ENCODE measurements at places on chromosomes 3 and 15. TPM values are rescaled to one million over a fixed set of nuclear protein-coding genes. Genes with fewer than 3 reads are reported as not detected.

GRCh38 chr3:58452176-58452575 is 18.5 kb upstream of the PDHB start:
- no peak for DNase-seq

DNA sequence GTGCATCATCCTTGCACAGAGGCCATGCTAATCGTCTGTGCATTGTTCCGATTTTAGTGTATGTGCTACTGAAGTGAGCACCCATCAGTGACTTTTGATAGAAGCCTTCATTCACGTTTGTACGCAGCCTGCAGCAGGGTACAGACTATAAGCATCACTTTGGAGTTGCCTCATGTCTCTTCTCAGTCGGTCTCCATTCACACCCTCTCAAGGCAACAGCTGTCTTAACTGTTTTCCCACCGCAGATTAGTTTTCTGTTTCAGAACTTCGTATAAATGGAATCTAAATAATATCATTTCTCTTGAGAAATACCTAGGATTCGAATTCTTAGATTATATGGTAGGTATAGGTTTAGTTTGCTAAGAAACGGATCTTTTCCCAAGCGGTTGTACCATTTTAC is 143.2 kb downstream of the KLHL25 start:
- no peak for DNase-seq

DNA sequence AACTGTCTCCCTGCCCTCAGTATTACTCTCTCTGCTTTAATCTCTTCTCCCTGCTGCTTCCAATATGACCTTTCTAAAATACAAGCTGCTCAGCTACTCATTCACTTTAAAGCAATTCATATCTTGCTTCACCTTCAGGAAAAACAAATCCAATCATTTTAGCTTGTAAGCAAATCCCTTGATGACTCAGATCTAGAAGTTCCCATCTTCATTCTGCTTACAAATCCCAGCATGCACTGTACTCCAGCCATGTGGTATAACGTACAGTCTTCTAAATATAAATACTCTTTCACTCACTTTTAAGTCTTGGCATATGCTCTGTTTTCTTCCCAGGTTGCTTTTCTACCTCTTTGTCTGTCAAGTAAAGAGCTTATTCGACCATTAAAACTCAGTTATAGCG is 1009.1 kb upstream of the SEMA6D start:
- no peak for DNase-seq

DNA sequence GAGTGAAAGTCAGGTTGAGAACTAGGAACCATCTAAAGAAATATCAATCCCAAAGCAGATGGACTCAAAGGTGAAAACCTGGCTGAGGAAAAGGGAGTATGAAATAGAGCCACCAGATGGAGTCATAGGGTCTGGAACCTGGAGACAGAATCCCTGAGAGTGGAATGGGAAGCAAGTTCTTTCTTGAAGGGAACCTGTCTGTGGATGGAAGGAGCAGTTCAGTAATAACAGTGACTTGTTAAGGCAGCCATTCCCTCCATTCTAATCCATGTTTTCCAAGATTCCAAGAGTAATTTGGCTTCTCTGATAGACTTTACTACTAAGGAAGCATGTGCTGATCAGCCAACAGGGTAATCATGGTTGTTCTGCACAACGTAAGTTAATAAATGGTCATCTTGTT is 22.5 kb upstream of the AQP9 start:
- no peak for DNase-seq

DNA sequence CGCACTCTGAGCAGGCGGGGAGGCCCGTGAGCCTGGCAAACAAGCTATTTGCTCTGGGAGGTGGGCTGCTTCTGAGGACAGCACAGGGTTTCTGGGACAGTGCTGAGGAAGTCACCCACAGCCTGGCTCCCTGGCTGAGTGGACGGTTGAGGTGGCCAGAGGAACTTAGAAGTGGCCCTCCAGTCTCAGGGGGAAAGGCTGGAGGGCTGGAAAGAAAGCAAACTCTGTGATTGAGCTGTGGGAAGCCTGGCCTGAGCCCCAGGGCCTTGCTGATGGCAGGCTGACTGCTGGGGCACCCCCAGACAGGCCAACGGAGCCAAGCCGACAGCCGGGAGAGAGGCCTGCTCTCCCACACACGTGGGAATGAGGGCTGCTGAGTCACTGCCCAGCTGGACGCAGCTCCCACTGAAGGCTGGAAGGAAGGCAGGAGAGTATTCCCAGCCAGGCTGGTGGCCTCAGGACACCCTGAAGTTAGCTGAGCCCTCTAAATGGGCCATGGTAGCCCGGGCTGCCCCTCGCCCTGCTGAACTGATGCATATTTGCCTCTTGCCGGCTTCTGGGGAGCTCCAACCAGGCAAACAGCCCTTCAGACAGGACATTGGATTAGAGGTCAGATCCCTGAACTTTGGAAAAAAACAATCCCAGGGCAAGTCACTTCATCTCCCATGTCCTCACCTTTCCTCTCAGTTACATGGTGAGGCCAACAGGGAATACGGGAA is 98.0 kb upstream of the TLE3 start:
- no peak for DNase-seq

- no peak for DNase-seq
Observed at GRCh38 chr15:50605462-50605861, 59.0 kb upstream of the USP50 start.

GRCh38 chr3:171187706-171188290 is 161.3 kb upstream of the SLC2A2 start:
- peak; percentile 35 for DNase-seq

DNA sequence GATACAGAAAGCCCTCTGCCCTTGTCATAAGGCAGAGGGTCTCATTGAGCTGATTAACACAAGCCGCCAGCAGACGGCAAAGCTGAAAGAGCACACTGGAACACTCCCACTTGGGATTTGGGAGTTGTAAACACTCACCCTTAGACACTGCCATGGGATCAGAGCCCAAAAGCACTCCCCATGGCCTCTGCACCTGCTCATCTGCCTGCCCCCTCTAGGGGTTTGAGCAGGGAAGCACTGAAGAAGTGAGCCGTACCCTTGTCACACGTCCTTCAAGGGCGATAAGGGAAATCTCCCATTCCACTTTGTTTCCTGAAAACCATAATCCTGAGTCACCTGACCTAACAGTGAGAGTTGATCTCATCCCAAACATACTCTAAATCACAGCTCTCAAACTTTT is 14.7 kb downstream of the FSIP1 start:
- no peak for DNase-seq

DNA sequence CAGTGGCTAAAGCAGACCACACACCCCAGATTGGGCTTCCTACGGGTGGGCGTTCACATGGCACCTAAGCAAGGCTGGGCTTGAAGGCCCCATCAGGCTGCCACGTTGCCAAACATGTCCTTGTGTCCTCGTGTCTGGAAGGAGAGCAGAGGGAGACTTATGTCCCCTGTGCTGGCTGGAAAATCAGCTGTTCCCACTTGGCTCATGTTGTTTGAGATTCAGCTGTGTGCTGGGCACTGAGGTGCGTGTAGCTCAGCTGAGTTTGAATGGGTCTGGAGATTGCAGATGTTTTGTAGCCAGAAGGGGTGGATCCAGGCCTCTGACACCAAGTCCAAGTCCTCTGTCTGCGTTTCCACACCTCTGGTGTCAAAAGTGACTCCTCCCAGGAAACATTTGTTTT is 34.6 kb downstream of the RLBP1 start:
- DNase-seq, result no peak

DNA sequence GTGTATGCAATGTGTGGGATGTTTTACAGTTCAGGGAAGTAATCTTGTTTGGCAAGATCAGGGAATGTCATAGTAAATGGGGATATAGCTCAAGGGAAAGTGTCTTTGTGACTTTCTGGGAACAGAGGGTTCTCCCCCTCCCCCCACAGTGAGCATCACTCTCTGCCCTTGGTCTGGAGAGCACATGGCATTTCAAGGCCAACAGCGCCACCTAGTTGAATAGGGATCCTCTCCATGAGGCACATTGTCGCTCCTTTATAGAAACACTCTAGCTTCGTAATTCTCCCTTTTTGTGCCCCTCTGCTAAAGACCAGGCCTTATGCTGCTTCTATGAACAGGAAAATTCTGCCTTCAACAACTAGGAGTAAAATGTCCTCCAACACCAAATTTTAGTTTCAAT is 37.1 kb upstream of the ARNT2 start:
- peak; percentile 19 for DNase-seq

GRCh38 chr3:32419742-32420125 is 28.1 kb downstream of the CMTM7 start:
- no peak for DNase-seq

DNA sequence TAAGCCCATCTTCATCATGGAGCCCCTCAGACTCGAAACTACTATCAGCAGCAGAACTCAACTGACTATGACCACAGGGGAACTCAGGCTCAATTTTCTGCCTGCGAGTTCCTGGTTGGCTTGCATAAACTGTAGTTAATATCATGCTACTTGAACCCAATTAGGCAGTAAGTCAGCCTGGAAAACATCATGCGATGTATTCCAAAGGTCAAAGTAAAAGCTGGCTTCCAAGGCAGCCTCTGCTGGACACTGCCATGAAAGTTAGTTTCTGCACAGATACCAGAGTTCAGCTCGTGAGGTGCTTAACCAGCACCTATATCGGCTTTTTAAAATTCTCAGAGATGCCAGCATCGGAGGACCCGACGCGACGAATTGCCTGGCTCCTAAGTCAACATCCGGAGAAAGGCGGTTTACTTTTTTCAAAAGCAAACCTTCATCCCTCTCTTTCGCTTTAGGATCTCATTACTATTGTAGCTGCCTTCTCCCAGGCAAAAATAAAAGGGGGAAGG is 3.8 kb downstream of the ANP32A start:
- peak; percentile 11 for DNase-seq

DNA sequence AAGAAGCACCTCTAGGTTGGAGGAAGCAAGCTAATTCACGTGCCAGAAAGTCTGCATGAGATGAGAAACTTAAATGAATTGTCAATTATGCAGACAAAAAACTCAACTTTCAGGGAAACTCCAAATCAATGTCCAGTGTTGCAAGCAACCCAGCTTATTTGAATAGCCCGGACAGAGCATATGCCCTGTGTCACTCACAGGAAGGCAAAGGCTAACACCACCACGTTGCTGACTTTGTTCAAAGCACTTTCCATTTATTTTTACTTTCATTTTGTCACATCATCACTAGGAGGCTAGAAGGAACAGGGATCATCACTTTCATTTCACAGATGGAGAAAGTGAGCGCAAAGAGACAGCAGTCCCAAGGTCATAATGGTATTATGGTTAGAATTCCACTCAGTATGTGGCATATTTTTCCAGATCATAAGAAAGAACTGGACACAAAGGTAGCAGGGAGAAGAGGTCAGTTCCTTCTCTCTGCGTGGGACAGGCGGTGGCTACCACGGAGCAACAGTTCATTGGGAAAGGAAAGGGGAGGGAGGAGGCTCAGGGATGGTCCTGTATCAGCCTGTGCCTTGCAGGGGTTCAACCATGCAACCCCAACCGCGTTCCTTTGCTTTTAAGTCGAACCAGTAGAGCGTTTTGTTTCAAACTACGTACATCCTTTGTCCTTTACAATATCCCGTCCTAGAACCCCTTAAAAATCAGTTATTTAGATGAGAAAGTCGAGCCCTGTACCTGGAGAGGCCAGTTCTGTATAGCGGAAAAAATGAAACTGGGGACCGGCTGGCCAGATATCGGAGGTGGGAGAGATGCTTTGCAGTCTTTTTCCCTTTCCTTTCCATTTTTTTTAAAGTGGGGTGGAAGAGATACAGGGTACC is 1.1 kb downstream of the HEG1 start:
- peak; percentile 30 for DNase-seq

Gene ADGRG7
- not detected for total RNA-seq

Gene STX19
- total RNA-seq, result not detected

Gene DLL4
- total RNA-seq, result 0.14 TPM

Gene CHD2
- 164 TPM for total RNA-seq

Data from activated naive CD4-positive, alpha-beta T cell treated with anti-CD3 and anti-CD28 coated beads for 36 hours (primary cell).